NCI-H446 (cell line): ENCODE measurements at places on chromosomes 3 and 15.
A peak's percentile ranks its signal among the peaks of the same experiment; 100 is the strongest.

DNA sequence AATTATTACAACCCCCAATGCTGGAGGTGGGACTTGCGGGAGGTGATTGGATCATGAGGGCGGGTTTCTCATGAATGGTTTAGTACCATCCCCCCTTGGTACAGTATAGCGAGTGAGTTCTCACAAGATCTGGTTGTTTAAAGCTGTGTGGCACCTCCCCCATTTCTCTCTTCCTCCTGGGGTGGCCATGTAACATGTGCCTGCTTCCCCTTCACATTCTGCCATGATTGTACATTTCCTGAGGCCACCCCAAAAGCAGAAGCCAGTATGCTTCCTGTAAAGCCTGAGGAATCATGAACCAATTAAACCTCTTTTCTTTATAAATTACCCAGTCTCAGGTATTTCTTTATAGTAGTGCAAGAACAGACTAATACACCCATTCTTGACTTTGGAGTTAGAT is 20.3 kb upstream of the PROK2 start:
- no peak for DNase-seq

- DNase-seq: no peak
These were observed 693.0 kb downstream of the NR2F2 start for GRCh38 chr15:97023488-97023844.

DNA sequence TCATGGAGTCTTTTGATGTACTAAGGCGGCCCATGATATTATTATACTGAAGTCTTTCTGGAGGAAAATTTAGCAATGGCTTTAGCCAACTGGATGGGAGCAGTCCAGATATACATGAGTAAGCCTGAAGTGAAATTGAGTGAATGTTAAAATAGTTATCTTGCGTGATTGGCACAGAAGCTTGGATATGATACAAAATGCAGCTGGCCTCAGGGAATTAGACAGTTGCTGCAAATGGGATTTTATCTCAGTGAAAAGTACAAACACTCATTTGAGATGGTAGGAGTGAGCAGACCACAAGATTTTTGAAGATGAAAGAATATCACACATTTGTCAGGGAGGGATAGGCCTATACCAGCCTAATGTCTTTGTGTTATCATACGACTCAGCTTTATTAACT is 8.9 kb downstream of the LMOD3 start:
- DNase-seq: no peak

DNA sequence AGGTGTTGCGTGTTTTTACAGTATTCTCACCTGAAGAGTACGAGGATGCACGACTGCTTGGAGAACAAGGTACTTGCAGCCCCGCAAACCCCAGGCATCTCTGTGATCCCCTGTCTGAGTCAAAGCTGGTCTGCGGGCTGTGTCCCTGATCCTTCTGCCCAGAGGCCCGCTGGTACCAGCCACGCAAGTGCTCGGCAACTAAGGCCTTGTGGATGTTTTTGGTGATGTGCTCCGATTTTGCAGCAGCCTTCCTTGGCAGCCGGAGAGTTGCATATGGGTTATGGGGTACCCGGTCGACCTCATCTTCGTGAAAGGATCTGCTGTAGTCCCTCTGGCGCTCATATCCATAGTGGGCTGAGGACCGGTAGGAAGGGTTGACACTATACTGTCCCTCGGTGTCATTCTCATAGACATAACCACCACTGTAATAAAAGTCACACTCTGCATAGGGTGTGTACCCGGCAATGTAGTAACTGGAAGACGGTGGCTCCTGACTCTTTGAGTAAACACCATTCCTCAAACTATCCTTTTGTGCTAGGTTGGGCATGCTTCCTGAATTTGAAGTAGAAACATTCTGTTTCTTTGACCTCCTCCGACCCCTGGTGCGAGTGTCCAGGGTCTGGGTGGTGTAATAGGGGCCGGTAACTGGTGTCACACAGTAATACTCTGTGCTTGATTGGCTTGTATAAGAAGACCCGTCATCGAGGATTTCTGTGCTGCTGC is 58.6 kb upstream of the LMOD3 start:
- no peak for DNase-seq

DNA sequence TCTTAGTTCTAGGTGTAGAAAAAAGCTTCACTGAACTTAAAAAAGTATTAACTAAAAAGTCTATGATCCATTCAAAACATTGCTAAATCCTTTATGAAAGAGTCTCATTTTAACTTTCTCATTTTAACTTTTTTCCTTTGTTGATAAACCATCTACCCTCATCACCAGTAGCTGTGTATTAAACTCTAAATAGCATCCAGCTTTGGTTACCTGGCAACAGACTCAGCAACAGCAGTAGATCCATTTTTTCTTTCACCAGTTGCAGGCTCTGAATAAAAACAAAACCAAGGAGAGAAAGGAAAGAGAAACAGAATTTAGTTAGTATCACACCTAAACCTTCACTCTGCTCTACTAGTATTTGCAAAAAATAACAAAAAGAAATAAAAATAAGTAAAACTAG is 51.6 kb downstream of the TP53BP1 start:
- DNase-seq: peak; percentile 3

- DNase-seq: no peak
These were observed 373.1 kb downstream of the MFSD1 start for GRCh38 chr3:159174715-159175692.

DNA sequence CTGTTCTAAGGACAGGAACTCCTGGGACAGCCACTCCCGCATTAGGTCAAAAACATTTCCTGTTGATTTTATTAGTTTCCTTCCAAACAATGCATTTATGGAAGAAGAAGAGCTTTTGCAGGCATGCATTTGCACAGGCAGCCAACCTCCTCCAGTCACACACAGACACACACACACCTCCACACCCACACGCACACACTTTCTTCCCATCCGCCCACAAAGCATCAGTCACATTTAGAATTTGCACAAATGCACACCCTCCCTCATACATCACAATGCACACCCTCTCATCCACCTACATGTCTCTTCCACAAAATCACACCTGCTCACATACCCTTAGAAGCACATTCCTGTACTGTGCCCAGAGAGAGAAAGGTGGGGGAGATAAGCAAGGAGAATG is 4.1 kb upstream of the TYRO3 start:
- DNase-seq: no peak

DNA sequence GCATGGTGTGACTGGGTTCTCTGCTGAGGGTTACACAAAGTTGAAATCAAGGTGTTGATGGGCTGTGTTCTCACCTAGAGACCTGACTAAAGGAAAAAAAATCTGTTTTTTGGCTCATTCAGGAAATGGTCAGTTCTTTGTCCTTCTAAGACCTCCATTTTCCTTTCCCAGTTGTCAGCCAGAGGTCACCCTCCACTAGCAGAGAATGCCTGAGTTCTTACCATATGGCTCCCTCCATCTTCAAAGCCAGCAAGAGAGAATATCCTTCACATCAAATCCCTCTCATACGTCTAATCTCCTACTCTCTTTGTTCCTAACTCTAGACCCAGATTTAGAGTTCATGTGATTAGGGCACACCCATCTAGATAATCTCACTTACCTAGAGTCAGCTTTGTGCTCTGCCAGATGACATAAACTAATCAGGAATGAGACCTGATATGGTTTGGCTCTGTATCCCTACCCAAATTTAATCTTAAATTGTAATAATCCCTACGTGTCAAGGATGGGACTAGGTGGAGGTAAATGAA is 19.4 kb downstream of the ANKRD28 start:
- no peak for DNase-seq

DNA sequence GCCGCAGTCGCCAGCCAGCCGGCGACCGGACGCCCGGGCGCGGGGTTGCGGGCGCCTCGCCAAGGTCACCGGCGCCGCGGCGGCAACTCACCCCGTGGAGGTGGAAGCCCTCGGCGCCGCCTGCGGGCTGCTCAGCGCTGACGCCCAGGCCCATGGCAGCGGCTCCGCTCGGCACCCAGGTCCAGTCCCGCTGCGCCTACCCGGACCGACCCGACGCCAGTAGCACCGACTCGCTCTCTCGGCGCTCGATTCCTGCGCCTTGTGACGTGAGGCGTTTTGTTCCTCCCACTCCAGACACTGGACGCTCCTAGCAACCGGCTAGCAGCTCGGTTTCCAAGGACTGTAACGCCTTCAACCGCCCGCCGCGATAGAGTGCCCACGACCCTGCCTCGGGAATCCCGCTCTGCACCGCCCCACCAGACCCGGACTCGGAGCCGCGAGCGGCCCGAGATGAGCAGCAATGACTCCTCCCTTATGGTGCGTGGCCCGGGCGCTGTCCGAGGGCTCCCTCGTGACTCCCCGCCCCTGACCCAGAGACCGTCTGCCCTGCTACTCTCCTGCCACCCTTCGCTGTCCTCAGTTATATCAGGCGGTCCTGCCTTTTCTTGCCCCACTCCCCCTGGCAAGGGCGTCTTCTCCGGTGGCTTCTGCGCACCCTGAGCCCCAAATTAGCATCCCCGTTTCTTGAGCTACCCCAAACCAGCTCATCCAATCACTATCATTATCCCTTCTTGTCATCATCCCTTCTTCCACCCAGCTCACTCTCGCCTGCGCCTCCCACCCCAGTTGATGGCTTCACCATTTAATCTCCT is at the start of the genes GORASP1 and TTC21A:
Gene GORASP1, minus strand, starts transcription at position 240 of the 812 bp plus-strand sequence. Its CDS starts 86 bp downstream, at position 154.
Gene TTC21A, plus strand, starts transcription at position 293 of the 812 bp plus-strand sequence. Its CDS starts 158 bp downstream, at position 451.
- DNase-seq: no peak

DNA sequence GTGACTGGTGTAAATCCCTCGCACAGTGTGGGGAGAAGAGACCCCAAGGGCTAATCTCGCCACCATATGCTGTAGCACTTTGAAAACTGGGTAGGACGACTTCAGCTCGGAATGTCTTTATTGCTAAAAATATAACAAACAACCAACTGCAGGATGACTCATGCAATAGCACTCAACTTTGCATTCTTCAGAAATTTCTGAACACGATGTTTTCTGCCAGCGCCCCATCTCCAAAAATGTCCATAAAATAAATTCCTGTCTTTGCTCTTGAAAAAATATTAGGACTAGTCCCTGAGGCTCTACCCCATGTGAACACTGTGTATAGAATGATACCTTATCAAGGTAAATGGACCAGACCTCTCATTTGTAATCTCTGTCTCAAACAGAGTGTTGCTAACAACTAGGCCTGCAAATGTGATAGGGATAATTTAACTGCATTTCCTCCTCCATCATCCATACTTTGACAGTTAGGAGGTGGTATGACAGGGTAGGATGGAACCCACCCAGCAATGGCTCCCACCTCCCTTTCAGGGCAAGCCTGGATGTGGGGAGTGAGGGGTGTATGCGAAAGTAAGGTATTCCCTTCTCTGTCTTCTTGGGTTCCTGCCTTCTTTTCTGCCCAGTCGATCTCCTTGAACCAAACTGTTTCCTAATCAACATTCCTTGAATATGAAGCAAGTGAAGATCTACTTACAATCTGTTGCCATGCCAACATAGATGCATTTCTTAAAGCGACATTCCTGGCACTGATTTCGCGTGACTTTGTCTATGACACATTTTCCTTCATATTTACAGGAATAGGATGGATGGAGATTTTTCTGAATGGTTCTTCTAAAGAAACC is 201.1 kb downstream of the NR1D2 start:
- DNase-seq: no peak
